ENCODE measurements at places on chromosomes 6 and 20. TPM values are rescaled to one million over a fixed set of nuclear protein-coding genes. Genes with fewer than 3 reads are reported as not detected.

Gene PRL
- not detected for total RNA-seq

Gene LST1
- total RNA-seq = 15.7 TPM

Gene GRM1
- total RNA-seq = not detected

Gene EDN1
- total RNA-seq = not detected

Gene OPRM1
- not detected for total RNA-seq

Gene GHRH
- not detected for total RNA-seq

Gene GSTA3
- not detected for total RNA-seq

Gene ZNF311
- total RNA-seq = 1.3 TPM

Gene PRND
- not detected for total RNA-seq

Gene NOX3
- not detected for total RNA-seq

Gene CALHM6
- total RNA-seq = 4.4 TPM

Gene ALDH8A1
- total RNA-seq = 0.24 TPM

Gene POM121L2
- total RNA-seq = not detected

Gene SIRPB1
- 2.0 TPM for total RNA-seq

Gene C20orf204
- total RNA-seq = 3.1 TPM

Gene TNXB
- 5.8 TPM for total RNA-seq

Gene HTR1E
- not detected for total RNA-seq

Gene TMEM200A
- 0.78 TPM for total RNA-seq

Gene SLC2A10
- total RNA-seq = not detected

Gene HAO1
- total RNA-seq = not detected
